ENCODE measurements at places on chromosomes 16 and 17.
A peak's percentile ranks its signal among the peaks of the same experiment; 100 is the strongest.

- DNase-seq: no peak
These were observed at the start of gene CCL5 for GRCh38 chr17:35879773-35880654. TSS of gene CCL5 (minus strand) at chr17:35880360.

GRCh38 chr17:62823111-62823893 lies 15.2 kb upstream of the MARCHF10 start:
- DNase-seq: no peak

DNA sequence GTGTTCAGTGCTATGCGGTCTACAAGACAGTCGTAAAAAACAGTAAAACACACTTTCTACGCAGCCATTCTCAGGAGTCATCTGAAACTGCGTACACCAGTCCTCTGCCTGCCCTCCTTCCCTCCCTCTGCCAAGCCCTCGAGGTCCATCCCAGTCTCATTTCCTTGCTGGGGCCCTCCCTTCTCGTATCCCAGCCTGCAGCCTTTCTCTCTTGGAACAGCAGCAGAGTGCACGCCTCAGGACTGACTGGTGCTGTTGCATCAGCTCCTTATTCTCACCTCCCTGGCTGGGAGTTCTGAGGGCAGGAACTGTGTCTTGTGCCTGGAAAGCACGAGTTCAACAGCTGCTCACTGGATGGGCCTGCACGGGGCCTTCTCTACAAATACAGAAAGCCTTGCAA lies 12.5 kb downstream of the FAHD1 start:
- DNase-seq: no peak

DNA sequence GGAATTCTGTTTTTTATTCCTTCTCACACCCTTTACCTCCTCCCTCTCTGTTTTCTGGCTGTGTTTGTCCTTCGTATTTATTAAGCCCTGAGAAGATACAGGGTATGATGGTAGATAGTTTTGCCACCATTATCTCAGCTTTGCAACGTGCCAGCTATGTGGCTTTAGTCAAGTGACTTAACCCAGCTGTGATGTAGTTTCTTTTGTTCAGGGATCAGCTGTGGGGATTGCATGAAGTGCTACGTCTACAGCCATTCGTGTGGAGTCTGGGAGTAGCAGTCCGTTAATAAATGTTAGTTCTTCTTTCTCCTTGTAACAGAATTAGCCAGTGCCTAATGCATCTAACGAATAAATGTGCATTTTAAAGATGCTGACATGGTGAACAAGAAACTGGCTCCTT lies 128.4 kb downstream of the HAPSTR1 start:
- DNase-seq: no peak

GRCh38 chr17:72878975-72879660 lies 213.4 kb downstream of the SLC39A11 start:
- DNase-seq: no peak

GRCh38 chr16:30839523-30840227 lies 52.7 kb upstream of the ZNF629 start:
- no peak for DNase-seq

DNA sequence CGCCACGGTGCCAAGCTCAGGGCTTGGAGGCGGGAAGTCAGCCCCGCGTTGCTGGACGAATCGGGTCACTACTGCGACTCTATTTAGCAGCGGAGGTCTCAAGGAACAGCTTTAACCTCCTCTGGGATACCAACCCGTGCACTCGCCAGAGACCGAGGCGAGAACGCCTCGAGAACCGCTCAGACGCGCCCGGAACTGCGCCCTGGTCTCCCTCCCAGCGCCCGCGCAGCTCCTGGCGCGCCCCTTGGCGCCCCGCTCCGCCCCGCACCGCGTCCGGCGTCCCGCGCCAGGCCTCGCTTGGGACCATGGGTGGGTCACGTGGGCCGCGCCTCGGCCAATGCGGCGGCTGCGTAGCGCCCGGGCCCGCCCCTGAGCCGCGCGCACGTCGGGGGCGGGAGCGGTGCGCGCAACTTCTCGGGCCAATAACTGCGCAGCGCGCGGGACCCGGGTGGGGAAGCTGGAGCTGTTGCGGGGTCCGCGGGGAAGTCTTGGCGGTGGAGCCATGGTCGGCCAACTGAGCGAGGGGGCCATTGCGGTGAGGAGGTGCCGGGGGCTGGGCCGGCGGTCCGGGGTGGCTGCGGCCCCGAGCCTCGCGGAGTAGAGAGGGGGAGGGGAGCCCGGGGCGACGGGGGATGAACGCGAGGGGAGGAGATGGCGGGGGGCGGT lies at the start of the genes RPA1 and SMYD4:
Gene RPA1, plus strand, starts transcription at position 414 of the 666 bp plus-strand sequence. Its CDS starts 89 bp downstream, at position 503.
Gene SMYD4, minus strand, starts transcription at position 311 of the 666 bp plus-strand sequence. CDS start 1,908 bp downstream, outside the sequence.
- DNase-seq: peak; percentile 81

GRCh38 chr17:76272541-76273444 lies 7.6 kb downstream of the UBALD2 start:
- DNase-seq: no peak

DNA sequence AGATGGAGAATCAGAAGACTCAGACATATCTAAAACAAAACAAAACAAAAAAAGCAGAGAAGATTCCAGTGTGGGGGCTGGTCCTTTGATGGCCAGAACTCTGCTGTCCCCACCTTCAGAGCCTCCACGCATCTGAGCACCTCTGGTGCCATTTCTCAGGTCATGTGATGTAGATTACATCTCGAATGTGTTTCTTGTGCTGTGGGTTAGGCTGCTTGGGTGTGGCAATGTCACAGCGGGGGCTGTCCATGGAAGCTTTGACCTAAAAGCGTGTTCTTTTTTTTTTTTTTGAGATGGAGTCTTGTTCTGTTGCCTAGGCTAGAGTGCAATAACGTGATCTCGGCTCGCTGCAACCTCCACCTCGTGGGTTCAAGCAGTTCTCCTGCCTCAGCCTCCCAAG lies 51.2 kb downstream of the PLD6 start:
- no peak for DNase-seq

DNA sequence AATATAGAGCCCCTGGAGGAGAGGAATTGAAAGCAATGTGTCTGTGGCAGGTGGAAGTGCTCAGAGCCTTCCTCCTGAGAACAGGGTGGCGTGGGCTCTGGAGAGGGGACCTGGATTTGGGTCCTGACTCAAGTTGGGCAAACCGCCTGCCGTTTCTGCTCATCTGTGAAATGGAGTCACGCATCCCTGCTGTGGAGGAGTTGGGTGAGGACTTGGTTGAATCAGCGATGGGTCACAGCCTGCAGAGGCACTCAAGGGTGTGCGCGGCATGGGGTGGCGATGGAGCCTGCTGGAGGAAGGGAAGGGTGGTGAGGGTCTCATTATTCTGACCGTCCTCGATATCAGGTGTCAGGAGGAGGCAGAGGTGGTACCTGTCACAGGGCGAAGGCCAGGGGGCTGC lies 3.1 kb downstream of the ADAD2 start:
- DNase-seq: no peak

GRCh38 chr17:10799407-10799806 lies 4.5 kb downstream of the TMEM238L start:
- DNase-seq: no peak

DNA sequence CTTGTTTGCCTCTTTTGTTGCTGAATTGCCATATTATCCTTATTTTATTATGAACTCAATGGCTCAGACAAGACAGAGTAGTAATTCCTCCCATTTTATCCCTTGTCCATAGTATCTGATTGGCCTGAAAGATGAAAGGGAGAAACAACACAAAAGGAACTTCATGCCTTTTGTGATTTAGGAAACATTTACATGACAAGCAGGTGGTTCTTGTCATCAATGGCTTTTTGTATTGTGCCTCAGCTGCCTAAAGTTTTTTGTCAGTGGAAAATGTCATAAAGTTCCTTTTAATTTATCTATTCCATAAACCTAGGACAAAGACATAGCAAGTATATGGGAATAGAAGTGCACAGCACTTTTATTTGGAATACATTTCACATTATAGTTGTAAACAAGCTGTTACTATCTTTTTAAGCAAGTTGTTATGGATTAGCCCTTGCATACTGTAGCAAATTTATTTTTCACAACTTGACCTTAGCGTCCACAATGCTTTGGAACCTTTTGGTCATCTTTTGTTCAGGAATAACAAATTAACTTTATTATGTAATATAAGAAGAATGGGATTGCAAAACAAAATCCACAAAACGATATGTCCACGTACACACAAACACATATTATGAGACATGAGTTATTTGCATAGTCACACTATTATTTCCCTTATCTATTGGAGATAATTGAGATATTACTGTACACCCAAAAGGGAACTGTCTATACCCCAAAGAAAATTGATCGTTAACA lies 12.4 kb upstream of the MPHOSPH6 start:
- no peak for DNase-seq

DNA sequence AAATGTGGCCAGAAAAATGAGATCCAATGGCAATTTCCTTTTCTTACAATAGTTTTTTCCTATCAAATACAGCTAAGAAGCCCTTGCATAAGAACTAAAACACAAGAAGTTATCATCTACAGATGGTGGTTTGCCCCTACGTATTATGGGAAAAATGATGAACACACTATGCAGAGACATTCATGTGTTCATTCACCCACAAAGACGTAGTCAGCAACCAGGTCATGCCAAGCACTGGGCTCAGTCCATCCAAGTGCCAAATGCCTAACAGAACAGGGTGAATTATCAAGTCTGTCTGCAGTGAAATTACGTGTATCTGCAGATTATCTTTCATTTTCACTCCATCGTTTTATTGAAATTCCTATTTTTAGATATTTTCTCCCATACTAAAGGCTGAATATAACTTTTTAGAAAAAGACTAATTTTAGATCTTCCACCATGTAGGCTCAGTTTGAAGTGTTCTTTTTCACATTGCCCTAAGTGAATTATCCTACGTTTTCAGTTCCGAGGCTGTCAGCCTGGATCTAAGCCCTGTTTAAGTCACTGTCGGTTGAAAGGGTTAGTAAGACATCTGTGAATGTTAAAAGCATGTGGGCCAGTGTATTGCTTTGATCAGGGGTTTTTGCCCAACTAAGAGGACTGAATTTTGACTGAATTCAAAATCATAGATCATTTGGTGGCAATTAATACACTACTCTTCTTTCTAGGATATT lies 78.1 kb upstream of the DHX40 start:
- no peak for DNase-seq

- no peak for DNase-seq
These were observed 22.6 kb upstream of the UBE2G1 start for GRCh38 chr17:4389079-4389478.

- DNase-seq: no peak
These were observed 77.0 kb downstream of the CACNG1 start for GRCh38 chr17:67121316-67121891.

GRCh38 chr16:66300501-66300900 lies 66.0 kb upstream of the CDH5 start:
- no peak for DNase-seq

- peak; percentile 51 for DNase-seq
These were observed 33.2 kb upstream of the PLCG2 start for GRCh38 chr16:81745704-81746558.

GRCh38 chr17:61384354-61384691 lies 15.3 kb upstream of the TBX2 start:
- no peak for DNase-seq

GRCh38 chr17:50967795-50968194 lies 101.6 kb upstream of the TOB1 start:
- no peak for DNase-seq

- DNase-seq: no peak
These were observed 2.9 kb downstream of the SLC13A5 start for GRCh38 chr17:6710317-6710716.

- DNase-seq: no peak
These were observed 17.1 kb upstream of the FAM83G start for GRCh38 chr17:19021622-19022083.

- no peak for DNase-seq
These were observed 92.4 kb downstream of the RGS9 start for GRCh38 chr17:65229621-65229995.

DNA sequence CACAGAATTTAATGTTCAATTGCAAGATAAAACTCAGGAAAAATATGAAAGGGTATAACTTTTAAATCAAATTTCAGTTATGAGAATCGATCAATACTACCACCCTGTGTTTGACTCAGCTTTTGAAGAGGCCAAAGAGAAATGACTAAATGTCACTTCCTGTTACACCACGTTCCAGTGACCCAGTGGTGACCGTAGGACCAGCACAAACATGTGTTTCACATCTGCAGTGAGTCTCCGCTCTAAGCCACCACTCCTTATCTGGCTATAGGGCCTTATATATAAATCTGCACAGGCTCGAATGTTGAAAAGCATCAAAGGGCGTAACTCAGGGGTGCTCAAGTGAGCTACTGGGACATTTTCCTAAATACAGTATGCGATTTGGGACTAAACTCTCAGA lies 36.1 kb downstream of the CYB5D2 start:
- DNase-seq: no peak

GRCh38 chr16:89147085-89147817 lies 24.3 kb upstream of the CDH15 start:
- DNase-seq: no peak

DNA sequence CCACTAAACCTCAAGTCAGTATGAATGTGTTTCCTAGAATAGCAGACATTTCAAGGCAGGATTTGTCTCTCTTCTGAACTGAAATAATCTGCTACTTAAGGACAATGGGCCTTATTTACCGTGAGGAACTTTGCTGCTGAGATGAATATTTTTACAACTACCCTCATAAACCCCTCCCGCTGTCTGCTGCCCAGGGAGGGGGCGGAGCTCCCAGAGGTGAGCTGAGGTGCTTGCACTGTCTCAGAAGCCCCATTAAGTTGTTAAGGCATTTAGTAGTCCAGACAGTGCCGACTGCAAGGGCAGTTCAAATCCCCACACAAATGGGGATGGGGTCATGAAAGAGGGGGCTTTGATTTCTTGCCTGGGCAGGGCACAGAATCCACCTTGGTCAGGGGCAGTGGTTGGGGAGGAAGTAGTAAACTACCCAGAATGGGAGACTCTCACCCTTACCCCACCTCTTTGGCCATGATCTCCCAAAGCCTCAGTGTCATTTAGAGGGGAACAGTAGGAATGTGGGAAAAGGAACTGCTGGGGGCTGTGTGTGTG lies 19.2 kb downstream of the HNF1B start:
- DNase-seq: no peak

DNA sequence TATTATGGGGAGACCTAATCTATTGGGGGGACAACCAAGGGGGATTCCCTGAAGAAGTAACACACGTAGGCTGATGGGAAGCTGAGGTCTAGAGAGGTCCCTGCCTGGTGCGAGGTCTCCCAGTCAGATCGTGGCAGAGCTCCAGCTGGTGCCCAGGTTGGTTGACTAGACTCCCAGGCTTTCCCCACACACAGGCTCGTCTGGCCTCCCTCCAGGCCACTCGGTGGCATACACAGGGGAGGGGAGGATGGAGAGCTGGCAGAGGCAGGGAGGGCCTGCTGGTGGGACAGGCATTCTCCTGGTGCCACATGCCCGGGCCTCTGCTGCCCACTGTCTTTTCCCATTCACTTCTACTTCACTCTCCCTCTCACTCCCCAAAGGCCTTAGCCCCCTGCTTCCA lies 8.5 kb upstream of the SOCS3 start:
- DNase-seq: no peak

- no peak for DNase-seq
These were observed 216.8 kb upstream of the EEF2KMT start for GRCh38 chr16:5314377-5314776.

- no peak for DNase-seq
These were observed 2.7 kb upstream of the HES7 start for GRCh38 chr17:8126491-8127066.

DNA sequence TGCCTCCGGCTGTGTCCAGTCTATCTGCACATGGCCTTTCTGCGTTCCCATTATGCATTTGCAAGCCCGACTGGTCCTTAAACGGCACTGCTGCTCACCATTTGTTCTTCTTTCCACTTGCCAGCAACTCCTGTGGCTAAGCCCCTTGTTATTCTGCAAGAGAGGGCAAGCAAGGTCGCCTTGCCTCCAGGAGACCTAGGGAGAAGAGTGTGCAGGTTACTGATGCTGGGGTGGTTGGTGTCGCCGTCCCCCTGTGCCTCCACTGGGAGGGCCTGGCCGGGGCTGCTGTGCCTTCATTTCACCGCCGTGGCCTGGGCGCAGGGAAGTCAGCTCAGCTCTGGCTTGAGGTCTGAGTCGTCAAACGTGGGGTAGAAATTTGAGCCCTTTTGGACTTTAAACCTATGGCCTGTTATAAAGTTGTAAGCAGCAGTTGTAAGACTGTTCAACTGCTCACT lies 12.7 kb downstream of the SLC6A4 start:
- DNase-seq: no peak

All from T-helper 22 cell (primary cell).